NCI-H460 (cell line): ENCODE measurements at places on chromosomes 16 and 17.

- DNase-seq = no peak
Observed at GRCh38 chr17:8188263-8188839, 1.6 kb downstream of the BORCS6 start.

GRCh38 chr17:39547713-39548478 is 59.8 kb downstream of the NEUROD2 start:
- DNase-seq = peak; percentile 53

GRCh38 chr16:31698901-31699300 is 171.2 kb downstream of the AHSP start:
- DNase-seq = no peak

GRCh38 chr16:15477802-15478201 is 43.4 kb downstream of the BMERB1 start:
- no peak for DNase-seq

DNA sequence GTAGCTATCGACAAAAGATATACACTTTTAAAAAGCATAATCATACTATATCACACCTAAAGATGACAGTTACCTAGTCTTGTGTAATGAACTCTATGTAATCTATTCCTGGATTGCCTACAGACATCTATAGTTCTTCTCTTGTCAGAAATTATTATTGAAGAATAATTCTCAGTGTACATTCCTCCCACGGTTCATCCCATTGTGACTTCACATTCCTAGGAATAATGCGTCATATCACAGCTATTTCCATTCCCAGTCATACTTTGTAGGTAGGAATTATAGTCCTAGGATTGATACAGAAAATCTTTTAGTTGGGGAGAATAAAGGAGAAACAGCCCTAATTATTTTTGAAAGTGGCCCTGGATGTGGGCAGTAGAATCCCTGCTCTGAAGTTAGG is 44.0 kb upstream of the ABCC11 start:
- no peak for DNase-seq

GRCh38 chr16:84423416-84423837 is 55.1 kb downstream of the ATP2C2 start:
- peak; percentile 22 for DNase-seq

GRCh38 chr16:74682556-74682955 is 15.9 kb upstream of the RFWD3 start:
- DNase-seq = no peak

DNA sequence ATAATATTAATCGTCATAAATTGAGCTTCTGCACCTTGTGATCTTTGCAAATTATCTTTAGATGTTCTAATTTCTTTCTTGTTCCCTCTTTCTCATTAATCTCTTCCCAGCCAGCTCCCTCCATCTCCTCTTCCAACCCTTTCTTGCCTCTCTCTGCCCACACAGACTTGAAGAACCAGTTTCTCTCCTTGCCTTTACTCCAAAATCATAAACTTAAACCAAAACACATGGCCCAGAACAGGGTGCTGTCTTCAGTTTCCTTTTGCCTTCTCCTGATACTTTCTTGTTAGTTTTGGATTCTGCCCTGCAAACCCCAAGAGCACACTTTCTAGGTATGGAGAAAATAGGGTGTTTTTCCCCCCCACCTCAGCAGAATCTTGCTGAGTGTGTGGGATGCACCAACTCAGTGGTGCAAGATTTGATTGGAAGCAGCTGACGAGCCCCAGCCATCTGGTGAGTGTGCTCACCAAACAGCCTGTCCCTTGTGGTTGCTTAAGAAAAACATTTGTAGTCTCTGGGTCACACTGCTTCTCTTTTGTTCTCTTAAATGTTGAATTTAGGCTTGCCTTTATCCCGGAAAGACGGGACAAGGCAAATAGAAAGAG is 175.8 kb upstream of the MAF start:
- DNase-seq = no peak

DNA sequence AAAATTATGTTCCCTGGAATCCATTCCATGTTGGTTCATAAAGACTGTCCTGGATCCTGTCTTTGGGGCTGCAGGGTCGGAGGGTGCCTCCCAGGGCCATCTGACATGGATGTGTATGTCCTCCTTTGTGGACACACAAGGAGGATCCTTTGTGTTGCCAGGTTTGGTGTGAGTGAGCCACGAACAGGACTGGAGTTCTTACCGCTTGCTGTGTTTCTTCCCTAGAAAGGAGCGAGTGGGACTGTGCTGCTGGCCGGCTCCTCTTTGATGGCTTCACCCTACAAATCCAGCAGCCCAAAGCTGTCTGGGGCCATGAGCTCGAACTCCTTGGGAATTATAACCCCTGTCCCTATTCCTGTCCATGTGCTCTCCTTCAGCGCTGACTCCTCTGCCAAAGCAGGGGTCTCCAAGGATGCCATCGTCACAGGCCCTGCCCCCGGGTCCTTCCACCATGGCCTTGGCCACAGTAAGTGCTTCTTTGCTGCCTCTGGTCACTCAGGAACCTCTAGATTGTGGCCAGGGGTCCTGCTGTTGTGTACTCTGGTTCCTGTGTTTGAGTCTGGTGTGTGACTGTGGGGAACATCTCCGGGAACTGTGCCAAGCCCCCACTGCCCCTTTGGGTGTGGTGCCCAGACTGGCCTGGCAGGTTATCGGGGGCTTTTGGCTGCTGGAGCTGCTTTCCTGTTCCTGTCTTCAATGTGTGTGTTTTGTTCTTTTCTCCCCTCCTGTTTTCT is 29.5 kb downstream of the UBN1 start:
- no peak for DNase-seq

DNA sequence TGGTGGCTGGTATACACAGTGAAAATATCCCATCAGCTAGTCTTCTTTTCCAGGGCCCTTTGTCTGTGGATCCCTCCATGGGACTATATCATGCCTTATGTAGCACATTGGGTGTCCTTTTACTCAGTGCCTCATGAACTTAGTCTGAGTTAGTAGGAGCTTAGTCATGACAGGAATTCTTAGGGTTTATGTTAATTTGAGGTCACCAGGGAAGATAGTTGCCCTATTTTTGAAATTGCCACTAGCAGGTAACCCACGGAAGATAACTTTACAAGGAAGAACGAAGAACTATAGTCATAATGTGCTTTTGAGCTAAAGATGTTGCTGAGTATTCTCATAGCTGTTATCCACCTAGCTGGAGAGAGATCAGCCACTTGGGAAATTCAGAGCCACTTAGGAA is 14.8 kb upstream of the PLK1 start:
- DNase-seq = no peak

GRCh38 chr17:50192144-50192617 is 9.2 kb downstream of the COL1A1 start:
- no peak for DNase-seq

GRCh38 chr16:4109250-4109736 is 6.9 kb downstream of the ADCY9 start:
- DNase-seq = no peak

GRCh38 chr16:12600536-12601256 is 203.0 kb downstream of the CPPED1 start:
- no peak for DNase-seq

- DNase-seq = no peak
Observed at GRCh38 chr17:62761884-62762283, 46.2 kb downstream of the MARCHF10 start.
